Left cardiac atrium (tissue), 4 donors: ENCODE measurements at places on chromosomes 2 and 18.
A peak's percentile ranks its signal among the peaks of the same experiment; 100 is the strongest.

- DNase-seq, result no peak
Observed at GRCh38 chr2:100982431-100982861, 19.6 kb upstream of the RPL31 start.

DNA sequence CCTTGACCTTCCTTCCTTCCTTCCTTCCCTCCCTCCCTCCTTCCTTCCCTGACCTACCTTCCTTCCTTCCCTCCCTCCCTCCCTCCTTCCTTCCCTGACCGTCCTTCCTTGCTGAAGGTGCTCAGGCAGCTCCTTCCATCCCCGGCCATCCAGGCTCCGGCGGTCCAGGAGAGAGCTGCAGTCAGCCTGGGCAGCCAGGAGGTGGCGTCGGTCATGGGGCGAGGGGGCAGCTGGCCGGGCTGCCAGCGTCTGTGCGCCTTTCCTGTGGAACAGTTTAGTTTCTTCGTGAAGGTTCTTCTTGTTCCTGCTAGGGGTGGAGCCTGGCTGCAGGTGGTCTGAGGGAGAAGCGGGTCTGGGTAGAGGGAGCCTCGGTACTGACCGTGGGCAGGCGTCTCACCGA lies 15.7 kb downstream of the GPR35 start:
- no peak for DNase-seq

DNA sequence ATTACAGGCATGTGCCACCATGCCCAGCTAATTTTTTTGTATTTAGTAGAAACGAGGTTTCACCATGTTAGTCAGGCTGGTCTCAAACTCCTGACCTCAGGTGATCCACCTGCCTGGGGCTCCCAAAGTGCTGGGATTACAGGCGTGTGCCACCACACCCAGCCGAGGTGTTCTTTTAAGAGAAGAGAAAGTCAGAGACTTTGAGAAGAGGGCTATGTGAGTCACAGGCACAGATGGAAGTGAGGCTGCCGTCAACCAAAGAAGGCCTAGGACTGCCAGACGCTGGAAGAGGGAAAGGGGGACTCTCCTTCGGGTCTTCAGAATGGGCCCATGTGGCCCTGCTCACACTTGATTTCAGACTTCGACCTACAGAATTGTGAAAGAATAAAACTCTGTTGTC lies 67.2 kb upstream of the SH3BP4 start:
- no peak for DNase-seq

GRCh38 chr2:10242998-10243925 lies 59.4 kb upstream of the HPCAL1 start:
- DNase-seq, result peak; percentile 17

DNA sequence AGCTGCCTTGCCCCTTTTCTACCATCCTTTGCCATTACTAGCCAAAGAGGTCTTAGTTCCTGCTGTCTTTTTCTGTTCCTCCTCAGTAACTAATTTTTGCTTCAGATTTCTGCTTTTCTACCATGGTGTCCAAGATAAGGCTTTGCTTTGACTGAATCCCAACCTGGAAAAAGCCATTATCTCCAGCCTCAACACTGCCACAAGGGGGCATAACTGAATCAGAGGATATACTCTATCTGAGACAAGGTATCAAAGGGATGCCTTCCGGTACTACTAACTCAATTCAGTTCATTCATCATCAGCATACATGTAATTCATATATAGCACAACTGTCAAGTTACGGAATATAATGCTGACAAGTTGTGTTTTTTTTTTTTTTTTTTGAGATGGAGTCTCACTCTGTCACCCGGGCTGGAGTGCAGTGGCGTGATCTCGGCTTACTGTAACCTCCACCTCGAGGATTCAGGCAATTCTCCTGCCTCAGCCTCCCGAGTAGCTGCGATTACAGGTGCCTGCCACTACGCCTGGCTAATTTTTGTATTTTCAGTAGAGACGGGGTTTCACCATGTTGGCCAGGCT lies 11.4 kb downstream of the OSGEPL1 start:
- no peak for DNase-seq

- peak; percentile 23 for DNase-seq
Observed at GRCh38 chr2:207892716-207893402, 123.2 kb upstream of the FZD5 start.

- no peak for DNase-seq
Observed at GRCh38 chr2:182281276-182281675, 145.6 kb downstream of the PDE1A start.

DNA sequence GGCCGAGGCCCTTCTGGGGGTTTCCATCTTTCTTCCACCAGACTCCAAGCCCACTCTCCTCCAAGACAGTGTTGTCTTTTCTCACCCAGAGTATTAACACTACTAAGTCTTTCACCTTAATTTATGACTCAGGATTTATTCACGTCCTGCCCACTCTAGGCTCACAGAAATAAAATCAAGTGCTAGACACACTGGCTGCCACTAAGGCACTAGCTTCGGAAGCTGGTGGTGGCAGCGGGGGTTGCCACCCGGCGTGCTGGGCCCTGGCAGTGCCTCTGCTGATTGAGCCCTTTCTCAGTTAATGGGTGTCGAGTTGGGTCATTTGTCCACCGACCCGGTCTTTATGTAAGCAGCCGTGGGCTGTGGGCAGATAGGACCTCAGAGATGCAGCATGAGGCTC lies 93.6 kb upstream of the FZD5 start:
- DNase-seq, result no peak

DNA sequence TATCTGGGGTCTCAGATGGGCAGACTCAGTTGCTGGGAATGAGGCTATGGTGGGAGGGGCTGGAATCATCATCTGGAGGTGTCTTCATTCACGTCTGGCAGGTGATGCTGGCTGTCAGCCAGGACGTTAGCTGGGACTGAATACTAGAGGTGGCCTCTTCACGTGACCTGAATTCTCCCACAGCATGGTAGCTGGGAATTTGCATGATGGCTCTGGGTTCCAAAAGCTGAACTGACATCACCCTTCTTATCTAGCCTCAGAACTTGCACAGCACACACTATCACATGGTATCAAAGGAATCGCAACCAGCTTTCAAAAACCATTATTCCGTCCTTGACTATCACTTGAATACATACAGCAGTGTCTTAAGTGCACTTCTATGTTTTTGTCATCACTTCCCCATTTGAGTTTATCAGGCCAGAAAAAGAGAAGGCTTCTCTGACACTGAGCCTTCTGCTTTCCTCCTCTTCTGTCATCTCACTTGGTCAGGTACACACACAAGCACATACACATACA lies 53.0 kb upstream of the LRP2 start:
- no peak for DNase-seq

GRCh38 chr2:210046851-210047500 lies 44.5 kb downstream of the RPE start:
- no peak for DNase-seq

GRCh38 chr2:145599756-145600155 lies 1079.8 kb upstream of the ZEB2 start:
- no peak for DNase-seq
